ENCODE measurements at places on chromosomes 2 and 18. TPM values are rescaled to one million over a fixed set of nuclear protein-coding genes. Genes with fewer than 3 reads are reported as not detected.

DNA sequence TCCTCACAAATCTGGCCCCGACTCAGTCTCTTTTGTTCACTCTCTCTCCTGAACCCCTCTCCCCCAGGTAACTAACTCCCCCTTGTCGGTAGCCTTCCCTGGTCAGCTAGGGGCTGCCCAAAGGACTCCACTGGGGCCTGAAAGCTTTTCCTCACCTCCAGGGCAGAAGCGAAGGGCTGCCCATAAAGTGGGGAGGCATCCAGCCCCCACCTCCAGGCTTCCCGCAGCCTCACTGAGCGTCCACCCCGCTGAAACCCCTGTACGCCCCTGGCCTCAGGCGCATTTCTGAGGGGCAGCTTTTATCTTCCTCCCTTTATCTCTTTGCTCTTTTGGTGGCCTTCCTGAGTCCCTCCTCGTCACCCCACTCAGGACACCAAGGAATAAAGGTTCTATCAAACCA is 249.3 kb downstream of the CYP26B1 start:
- DNase-seq = no peak

DNA sequence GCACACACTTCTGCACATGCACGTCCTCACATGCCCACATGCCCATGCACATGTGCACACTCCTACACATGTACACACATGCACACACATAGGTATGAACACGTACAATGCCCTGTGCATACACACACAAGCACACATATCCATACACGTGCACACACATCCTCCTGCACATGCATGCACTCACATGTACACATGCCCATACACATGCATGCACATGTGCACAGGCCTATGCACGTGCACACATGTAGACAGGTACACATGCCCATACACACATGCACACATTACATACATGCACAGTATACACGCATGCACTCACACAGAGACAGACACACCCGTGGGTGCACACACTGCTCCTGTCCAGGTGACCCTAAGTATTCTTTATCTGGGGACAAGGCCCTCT is 34.3 kb downstream of the GPC1 start:
- DNase-seq = no peak

GRCh38 chr2:215260097-215260677 is 51.7 kb upstream of the ATIC start:
- DNase-seq = no peak

- DNase-seq = no peak
These were observed 127.3 kb downstream of the BCL2 start for GRCh38 chr18:63192126-63192884.

GRCh38 chr2:26195040-26195984 is 22.4 kb downstream of the GAREM2 start:
- no peak for DNase-seq

DNA sequence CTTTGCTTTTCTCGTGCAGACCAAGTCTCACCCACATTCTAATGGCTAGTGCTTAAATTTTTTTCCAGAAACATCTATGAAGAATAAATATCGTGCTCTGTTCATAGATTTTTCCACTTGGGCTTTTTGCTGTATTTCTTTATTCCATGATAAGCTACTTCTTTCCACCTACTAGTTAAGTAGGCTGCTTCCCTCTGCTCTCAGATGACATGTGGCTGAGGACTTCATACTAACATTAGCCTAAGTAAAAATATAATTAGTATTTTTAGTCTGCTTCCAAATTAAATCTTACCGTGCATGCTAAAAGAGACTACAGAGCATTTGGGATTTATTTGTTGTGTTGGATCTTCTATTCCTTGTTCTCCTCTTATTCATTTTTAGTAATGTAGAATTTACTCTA is 102.4 kb downstream of the SH3RF3 start:
- no peak for DNase-seq

- no peak for DNase-seq
These were observed 19.3 kb downstream of the GPD2 start for GRCh38 chr2:156455361-156455975.

DNA sequence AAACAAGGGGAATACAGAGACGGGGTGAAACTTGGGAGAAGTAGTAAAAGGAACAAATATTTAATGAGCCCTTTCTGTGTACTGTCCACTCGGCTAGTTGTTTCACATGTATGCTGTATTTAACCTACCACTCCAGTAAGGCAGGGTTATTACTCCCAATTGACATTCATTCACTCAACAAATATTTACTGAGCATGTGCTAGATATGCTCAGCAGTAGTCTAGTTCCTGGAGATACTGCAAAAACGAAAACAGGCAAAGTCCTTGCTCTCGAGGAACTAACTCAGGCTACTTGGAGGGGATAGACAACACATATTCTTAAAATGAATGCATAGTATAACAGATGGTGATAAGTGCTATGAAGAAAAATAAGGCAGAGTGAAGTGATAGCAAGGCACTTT is 207.3 kb downstream of the SS18 start:
- no peak for DNase-seq

DNA sequence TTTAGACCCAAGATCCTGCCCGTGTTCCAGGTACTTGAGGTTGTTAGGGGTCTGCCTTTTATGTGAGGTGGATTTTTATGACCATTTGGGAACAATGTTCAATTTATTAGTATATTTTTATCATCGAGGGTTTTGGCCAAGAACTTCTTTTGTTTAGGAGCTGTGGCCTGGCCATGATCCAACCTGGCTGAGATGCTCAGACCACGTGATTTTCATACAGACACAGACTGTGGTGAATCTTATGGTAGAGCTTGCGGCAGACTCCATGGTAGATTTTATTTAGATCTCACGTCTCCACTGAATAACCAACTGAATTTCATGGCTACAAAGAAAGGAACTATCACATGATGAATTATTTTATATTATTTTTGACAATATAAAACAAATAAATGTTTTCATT is 405.5 kb upstream of the VWC2L start:
- peak; percentile 22 for DNase-seq

DNA sequence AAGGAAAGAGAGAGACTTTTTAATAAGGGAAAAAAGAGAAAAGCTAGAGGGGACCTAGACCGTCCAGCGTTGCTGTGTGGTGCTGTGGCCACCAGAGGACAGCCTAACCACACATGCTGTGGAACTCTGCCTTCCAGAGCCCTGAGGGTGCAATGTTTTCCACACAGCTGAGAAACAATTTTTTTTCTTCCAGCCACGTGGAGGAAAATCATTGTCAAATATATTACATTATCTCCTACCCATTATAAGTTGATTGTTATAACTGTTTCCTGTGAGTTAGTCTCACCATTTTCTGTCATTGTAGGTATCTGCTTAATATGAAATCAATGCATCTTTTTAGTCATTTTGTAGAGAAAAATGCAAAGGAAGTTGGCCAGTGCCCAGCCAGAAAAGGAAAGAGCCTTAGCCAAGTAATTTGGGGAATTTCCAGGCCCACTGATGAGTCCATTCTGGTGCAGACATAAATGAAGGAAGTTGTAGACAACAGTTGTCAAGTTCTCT is 5.9 kb upstream of the MRPL19 start:
- DNase-seq = peak; percentile 83

GRCh38 chr18:26960911-26961310 is 95.4 kb upstream of the AQP4 start:
- DNase-seq = no peak

GRCh38 chr2:181697126-181697525 is 16.8 kb upstream of the NEUROD1 start:
- no peak for DNase-seq

- DNase-seq = no peak
These were observed 16.4 kb downstream of the TMEM18 start for GRCh38 chr2:660586-661359.

DNA sequence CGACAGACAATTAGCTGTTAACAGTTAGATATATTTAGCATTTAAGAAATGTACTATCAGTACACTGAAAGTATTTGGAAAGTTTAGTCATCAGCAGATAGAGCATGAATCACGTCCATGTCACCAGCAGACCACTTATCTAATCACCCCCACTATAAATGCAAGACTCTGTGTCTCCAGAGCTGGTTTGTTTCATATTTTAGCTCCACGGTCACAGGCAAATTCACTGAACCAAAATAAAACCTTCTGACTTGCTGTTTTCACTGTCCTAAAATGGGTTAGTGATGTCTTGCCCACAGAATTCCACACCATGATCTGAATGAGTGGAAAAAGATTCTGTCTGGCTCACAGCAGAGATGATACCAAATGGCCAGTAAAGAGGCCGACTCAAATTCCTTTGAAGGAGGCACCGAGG is 64.9 kb downstream of the CDH2 start:
- peak; percentile 63 for DNase-seq

GREB1 gene
- total RNA-seq = 0.23 TPM

CCDC88A gene
- total RNA-seq = 77.4 TPM

PSMA8 gene
- total RNA-seq = not detected

PRSS56 gene
- not detected for total RNA-seq

SKOR2 gene
- total RNA-seq = not detected

Data from endothelial cell of umbilical vein (primary cell).